ENCODE measurements at places on chromosomes 13 and 19.
A peak's percentile ranks its signal among the peaks of the same experiment; 100 is the strongest.

GRCh38 chr19:6811906-6812305, 39.4 kb downstream of the VAV1 start:
- DNase-seq: peak; percentile 16

- no peak for DNase-seq
Measured at GRCh38 chr19:33662391-33663092, 40.8 kb downstream of the CHST8 start.

- DNase-seq: no peak
Measured at GRCh38 chr13:41587490-41587889, 130.1 kb downstream of the RGCC start.

GRCh38 chr19:49907745-49908446, 11.2 kb upstream of the IL4I1 start:
- no peak for DNase-seq

DNA sequence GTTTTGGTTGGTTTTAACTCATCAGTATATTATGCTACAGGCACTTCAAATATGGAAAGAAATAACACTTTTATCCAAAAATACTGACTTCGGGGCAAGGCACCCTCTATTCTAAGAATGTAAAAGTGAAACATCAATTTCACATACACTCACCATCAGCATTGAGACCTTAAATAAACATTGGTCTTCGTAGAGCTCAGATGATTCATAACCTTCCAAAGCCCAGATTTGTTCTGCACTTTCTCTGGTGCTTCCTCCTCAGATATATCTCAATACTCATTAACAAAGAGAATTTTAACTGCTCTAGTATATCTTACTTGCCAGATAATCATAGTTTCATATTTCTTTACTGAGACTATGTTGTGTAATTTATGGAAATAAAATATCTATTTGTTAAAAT, 794.3 kb downstream of the LIG4 start:
- no peak for DNase-seq

DNA sequence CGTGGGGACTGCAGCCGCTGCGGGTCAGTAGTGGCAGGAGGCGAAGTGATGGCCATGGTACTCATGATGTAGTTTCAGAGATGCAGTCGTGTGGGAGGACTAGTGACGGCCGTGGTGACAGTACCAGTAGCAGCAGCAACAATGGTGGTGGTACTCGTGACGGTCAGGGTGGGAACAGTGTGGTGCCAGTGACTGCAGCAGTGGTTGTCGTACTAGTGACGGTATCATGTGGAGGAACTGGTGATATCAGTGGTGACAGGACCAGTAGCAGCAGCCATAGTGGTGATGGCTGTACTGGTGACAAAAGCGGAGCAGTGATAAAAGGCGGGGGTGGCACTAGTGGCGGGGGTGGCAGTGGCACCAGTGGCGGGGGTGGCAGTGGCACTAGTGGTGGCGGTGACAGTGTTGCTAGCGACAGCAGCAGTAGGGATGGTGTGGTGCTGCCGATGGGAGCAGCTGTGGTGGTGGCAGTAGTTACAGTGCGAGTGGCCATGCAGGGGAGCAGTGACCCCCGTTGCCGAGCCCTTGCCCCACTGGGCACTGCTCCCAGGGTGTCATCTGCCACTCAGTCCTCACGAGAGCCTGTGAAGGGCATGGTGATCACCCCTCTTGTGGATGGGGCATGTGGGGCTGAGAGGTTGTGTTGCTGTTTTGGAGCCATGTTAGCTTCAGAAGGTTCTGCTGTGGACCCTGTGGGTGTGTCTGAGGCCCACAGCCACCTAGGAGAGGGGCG, 22.7 kb downstream of the ADPRHL1 start:
- DNase-seq: no peak

GRCh38 chr19:50266896-50267295, 62.3 kb downstream of the KCNC3 start:
- no peak for DNase-seq

GRCh38 chr13:112453874-112454647, 77.9 kb downstream of the SPACA7 start:
- no peak for DNase-seq

- DNase-seq: no peak
Measured at GRCh38 chr19:32662186-32662585, 12.8 kb downstream of the ANKRD27 start.

DNA sequence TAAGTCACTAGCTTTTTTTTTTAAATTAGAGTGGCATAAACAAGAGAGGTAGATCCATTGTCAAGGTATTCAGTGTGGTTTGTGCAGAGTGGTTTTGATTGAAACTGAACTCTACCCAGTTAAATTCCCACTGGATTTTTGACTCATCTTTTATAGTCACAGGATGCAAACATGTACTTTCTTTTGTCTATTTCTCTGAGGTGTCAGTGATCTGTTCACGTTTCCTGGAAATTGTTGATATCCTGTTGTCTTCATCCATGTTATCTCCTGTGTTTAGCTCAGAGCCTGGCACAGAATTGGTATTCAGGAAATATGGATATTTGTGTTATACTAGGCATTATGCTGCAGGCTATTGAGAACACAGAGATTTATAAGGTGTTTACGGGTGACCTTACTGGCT, 119.7 kb downstream of the PCCA start:
- DNase-seq: no peak

DNA sequence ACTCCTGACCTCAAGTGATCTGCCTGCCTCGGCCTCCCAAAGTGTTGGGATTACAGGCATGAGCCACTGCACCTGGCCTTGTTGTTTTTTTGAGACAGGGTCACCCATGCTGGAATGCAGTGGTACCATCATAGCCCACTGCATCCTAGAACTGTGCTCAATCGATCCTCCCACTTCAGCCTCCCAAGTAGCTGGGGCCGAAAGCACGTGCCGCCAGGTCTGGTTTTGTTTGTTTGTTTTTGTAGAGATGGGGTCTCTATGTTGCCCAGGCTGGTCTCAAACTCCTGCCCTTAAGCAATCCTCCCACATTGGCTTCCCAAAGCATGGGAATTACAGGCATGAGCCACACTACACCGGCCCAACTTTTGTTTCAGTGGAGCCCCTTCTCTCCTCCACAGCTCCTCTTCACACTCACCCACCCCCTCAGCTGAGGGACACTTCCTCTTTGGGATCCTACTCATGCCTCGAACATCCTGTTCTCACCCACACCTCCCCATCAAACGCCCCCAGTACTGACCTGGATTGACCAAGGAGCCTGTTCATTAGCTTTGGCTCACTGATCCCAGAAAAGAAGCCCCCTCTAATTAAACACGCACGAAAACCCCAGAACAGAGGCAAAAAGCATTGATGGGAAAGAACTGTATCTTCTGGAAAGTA, 12.8 kb upstream of the CERS4 start:
- DNase-seq: no peak

DNA sequence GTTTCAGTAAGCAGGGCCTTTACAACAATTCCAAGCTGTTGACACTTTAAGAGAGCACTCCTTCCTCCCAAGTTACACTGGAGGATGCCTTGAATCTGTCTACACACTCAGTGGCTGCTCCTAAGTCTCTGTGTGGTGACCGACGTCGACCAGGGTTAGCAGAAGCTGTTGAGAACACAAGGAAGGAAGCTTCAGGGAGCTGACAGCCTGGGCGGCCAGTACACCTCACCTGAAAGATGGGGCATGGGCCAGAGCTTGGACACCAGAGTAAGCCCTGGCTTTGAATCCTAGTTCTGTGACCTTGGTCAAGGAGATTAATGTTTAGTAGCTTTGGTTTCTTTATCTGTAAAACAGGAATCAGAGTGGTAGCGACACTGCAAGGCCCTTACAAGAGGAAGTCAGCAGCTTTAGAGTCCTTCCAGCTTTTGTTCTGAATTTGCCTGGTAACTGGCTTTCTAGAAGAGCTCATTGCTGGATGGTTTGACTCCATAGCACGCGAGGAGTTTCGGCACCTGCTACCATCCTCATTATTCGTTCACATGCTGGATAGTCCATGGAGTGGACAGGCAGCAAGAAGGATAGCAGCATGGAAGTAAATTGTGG, 214.2 kb downstream of the FGF9 start:
- no peak for DNase-seq

GRCh38 chr13:98141509-98142379, 1.1 kb upstream of the FARP1 start:
- no peak for DNase-seq

DNA sequence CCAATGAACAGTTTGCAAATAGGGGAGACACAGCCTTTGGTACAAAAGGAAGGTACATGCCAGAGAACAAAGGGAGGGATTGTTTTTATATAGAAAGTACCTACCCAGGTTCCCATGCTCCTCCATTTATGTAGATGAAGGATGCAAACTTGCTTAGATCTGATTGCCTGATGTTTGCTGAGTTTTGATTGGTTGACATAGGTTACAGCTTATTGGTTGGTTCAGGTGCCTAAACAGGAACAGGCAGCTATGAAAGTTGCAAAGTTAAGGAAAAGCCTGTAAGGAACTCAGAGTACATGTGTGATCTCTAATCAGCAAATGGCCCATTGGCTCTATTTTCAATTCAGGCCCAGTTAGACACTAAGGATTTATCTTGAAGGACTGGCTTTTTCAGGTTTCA, 6.5 kb upstream of the NAA16 start:
- no peak for DNase-seq

DNA sequence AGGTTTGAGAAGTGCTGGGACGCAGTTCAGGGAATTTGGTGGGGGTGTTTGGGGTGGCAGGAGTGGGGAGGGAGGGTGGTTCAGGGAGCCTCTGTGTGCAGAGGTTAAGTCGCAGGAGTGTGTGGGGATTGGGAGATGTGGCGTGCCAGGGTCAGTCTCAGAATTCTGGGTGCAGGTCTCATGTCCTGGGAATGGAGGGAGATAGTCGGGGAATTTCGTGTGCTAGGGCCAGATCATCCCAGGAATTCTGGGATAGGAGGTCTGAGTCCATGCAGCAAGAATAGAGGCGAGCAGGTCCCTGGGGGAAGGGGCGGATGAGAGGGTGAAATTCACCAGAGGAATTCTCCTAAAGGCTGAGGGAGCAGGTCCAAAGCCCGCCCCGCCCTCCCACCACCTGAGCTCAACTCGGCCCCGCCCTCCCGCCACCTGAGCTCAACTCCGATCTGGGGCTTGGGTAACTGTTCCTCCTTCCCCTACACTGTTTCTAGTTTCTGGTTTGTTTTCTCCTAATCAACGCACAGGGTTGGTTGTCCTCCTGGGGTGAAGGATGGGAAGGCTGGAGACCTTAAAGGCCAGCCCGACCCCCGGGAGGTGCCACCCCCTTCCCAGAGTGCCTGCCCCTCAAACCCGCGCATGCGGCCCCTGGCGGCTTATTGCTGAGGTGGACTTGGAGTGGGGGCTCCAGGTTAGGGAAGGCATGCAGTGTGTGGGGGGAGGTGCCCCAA, 15.2 kb downstream of the KCNC3 start:
- no peak for DNase-seq

DNA sequence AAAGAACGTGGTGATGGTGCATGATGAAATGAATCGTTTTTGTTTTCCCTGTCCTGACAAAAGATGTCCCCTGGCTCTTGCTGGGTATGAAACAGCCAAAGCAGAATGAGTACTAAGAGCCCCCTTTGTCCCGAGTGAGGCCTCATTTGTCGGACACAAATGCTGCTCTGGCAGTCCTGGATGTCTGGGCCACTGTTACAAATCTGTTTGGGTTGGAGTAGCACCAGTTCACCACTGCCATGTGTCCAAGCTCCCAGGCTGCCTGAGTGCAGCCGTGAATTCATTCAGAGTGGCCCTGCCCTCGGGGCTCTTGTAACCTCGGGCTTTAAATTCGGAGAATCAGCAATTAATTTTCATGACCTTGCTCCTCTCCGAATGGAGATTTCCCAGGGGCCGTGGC, 182.4 kb downstream of the NUFIP1 start:
- no peak for DNase-seq

DNA sequence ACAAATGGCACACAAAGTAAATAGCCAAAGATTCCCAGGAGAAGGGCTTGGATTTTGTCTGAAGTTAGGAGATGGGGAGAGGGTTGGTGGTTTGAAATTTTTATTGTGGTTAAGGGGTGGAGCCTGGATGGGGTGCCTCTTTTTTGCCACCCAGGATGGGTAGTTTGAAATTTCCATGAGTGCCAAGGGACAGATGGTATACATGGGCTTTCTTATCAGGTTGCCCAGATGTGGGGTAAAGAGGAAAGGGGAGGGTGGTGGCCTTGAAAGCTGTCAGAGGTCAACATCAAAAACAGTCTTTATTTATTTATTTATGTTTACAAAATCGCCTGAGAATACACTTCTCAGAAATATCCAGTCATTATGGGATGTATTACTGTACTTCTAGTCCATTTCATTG, 46.2 kb downstream of the LMO7 start:
- DNase-seq: no peak

DNA sequence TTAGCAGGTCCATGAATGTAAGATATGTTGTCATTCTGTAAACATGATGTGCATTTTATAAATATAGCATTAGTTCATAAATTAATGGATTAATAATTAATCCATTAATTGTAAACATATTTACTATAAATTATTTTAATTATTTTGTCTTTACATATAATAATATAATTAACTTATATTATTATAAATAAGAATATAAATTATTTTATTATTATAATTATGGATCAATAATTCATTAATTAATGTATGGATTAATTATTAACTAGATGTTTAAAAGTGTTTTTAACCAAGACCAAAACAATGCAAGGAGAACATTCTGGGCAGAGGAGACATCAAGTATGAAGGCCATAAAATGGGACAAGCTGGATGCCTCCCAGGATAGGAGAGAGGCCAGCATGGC, 72.0 kb downstream of the RUBCNL start:
- no peak for DNase-seq

DNA sequence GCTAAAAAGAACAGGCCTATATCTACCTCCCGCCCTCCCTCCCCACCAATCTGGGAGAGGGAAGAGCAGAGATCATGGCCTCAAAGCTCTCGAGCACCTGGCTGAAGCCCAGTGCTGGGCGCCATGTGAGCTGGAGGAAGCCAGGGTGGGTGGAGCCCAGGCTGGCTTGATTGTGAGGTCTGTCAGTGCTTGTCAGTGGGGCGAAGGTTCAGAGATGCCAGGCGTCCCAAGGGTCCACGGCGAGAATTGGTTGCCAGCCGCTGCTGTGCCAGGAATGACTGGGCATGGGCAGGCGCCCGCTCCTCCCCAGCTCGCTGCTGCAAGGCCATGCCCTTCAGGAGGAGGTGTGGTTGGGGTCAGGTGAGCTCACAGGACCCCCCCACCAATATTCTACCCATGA, 11.5 kb downstream of the BEST2 start:
- DNase-seq: no peak
